Anterior cingulate cortex (tissue), 58 donors: ENCODE measurements at places on chromosomes 5 and 9.

DNA sequence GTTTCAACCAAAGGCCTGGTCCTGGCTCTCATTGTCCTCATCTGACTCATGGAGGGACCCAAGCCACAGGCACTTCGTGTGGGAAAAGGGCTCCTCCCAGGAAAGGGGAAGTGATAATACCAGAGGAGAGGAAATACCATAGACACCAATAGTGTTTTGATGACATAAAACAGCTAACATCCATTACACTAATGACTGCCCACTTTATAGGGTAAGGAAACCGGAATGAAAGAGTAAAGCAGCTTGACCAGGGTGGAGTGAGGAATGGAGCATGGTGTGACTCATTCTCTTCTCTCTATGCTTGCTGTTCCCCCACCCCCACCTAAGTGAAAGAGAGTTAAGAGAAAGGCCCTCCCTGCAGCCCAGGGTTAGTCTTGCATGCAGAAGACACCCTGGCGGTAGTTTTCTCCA, 67.4 kb upstream of the HRH2 start:
- no peak for DNase-seq

DNA sequence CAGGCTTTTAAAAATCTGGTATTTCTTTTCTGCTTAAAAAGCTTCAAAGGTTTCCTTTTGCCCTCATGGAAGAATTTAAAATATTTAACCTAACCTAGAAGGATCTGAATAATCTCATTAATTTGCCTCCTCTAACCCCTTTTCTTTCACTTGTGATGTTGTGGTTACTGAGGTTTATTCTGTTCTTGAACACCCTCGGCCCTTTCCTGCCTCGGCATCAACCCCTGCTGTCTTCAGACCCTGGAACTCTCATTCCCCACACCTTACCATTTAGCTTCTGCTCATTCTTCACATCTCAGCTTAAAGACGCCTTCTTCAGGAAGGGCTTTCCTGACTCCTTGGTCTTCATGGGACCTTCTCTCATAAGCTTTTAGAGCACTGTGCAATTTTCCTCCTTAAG, 131.4 kb upstream of the MAN2A1 start:
- DNase-seq, result no peak

DNA sequence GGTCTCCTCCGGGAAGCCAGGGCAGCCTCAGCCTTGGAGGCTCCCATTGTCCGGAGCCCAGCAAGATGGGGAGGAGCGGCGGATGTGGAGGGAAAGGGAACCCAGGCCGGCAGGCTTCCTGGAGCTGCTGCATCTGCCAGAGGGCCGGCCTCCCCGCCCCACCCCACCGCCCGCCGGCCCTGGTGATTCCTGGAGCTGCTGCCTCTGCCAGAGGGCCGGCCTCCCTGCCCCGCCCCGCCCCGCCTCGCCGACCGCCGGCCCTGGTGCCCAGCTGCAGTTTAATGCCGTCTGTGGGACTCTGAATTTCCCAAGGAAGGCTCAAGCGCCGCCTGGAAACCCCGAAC, 31.6 kb downstream of the EXD3 start:
- no peak for DNase-seq

GRCh38 chr5:98933445-98934072, 4.8 kb upstream of the CHD1 start:
- DNase-seq, result no peak

DNA sequence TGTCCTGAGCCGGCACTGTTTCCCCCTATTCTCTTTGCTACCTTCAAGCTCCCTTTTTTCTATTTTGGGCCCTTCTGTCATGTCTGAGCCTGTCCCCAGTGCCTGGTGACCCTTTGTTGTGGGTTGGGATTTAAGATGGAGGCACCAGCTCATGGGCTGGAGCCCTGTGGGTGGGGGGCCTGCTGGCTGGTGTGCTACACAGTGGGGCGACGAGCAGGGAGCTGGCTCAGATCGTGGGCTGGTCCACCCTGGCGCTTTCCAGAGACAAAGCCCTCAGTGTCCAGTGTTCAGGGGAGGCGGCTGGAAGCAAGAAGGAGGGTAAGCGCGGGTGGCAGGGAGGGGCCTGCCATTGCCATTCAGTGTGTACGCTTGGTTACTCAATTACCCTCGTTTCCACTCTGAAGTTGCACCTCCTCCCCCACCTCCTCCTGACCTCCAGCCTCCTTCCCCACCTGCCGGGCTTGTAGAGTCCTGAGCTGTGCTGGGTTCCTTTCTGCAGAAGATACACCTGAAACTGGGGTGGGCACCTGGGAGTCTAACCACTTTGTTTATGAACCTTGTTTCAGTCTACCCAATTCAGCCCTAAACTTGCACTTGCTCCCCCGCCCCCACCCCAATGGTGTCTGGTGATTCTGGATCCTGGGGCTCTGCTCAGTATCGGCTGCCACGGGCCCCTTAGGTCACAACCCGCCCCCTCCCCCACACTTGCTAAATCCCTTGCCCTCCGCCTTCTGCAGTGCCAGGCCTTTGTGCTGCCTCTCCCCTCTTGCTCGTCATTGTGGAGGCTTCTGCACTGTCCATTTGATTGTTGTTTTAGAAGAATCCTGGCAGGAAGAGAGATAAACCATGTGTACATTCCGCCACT, 49.9 kb downstream of the MVB12B start:
- DNase-seq, result peak; percentile 87

GRCh38 chr5:87770016-87770570, 357.4 kb upstream of the CCNH start:
- DNase-seq, result no peak

- no peak for DNase-seq
These were observed 41.0 kb downstream of the RNF180 start for GRCh38 chr5:64206653-64207052.

GRCh38 chr5:12854386-12854785, 950.1 kb upstream of the CTNND2 start:
- no peak for DNase-seq

- DNase-seq, result no peak
These were observed 18.6 kb upstream of the ANGPTL2 start for GRCh38 chr9:127140842-127141675.

GRCh38 chr5:38515646-38516045, 40.8 kb downstream of the LIFR start:
- no peak for DNase-seq

GRCh38 chr5:3025392-3025791, 273.9 kb upstream of the IRX2 start:
- no peak for DNase-seq
